T1000 (cell line): ENCODE measurements at places on chromosomes 13 and 19.
A peak's percentile ranks its signal among the peaks of the same experiment; 100 is the strongest.

GRCh38 chr13:90201202-90201601, 1146.3 kb upstream of the MIR17HG start:
- no peak for DNase-seq

GRCh38 chr19:5131506-5132205, 162.7 kb downstream of the KDM4B start:
- DNase-seq: no peak

DNA sequence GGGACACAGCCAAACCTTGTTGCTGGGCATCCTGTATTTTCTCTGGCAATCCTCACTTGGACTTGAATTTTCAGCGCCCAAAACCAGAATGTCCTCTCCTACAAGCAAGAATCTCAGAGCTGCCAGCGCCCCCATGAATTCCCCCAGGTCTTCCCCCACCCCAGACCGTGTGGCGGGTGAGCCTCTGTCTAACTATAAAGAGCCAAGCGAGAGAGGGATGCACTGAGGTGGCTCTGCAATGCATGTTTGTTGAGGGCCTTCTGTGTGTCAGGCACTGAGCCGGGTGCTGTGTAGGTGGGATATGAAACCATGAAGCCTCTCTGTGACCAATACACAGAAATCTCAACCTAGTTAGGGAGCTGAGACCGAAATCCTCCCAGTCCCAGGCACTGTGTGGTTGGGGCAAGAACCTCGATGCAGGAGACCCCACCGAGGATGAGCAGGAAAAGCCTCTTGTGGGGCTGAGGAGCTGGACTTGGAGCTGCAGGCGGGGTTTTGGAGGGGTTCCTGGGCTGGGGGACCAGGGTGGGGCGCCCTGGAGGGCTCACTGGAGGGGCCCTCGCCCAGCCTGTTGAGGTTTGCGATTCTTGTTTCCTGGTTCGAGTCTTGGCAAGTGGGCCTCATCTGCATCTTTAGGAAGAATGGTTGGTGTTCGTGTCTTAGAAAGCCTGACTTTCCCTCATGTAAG, 12.4 kb upstream of the PROZ start:
- no peak for DNase-seq

GRCh38 chr19:28218728-28219127, 994.2 kb downstream of the UQCRFS1 start:
- DNase-seq: no peak

GRCh38 chr19:35590875-35591274, 4.9 kb downstream of the PMIS2 start:
- no peak for DNase-seq

GRCh38 chr19:18414504-18415177, 4.6 kb upstream of the SSBP4 start:
- DNase-seq: no peak

- DNase-seq: no peak
These were observed 850 bp upstream of the CERS4 start for GRCh38 chr19:8208119-8208921.

- no peak for DNase-seq
These were observed 1078.9 kb downstream of the SLITRK1 start for GRCh38 chr13:82803341-82803740.

- no peak for DNase-seq
These were observed 44.8 kb downstream of the ING1 start for GRCh38 chr13:110758195-110758805.

DNA sequence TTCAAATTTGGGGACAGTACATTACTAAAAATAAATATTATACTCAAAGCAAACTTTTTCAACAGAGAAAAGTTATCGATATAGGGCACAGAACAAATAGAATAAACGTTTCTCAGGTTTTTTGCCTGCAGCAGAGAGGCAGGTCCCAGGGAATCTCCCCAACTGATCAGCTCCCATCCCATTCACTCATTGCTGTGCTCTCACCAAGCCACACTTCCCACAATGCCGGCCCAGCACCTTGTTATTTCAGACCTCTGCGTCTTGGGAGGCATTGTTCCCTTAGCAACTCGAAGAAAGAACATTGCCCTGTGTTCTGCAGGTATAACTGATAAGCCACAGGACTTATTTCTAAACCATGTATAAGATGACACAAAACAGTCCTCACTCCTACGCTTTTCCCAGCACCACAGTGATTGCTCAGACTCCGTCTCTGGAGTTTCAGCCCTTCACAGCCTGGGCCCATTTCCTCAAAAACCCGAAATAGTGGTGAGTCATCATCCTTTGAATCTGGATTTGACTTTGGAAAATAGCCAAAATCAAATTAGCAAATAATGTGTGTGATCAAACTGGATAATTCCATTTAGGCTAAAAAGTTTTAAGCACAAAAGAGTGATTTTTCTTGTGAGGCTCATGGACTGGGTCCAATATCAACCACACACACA, 100.4 kb downstream of the DCLK1 start:
- DNase-seq: no peak

GRCh38 chr13:67408798-67409197, 178.7 kb upstream of the PCDH9 start:
- DNase-seq: no peak

GRCh38 chr19:39139305-39139874, 13.8 kb downstream of the PAK4 start:
- DNase-seq: no peak

DNA sequence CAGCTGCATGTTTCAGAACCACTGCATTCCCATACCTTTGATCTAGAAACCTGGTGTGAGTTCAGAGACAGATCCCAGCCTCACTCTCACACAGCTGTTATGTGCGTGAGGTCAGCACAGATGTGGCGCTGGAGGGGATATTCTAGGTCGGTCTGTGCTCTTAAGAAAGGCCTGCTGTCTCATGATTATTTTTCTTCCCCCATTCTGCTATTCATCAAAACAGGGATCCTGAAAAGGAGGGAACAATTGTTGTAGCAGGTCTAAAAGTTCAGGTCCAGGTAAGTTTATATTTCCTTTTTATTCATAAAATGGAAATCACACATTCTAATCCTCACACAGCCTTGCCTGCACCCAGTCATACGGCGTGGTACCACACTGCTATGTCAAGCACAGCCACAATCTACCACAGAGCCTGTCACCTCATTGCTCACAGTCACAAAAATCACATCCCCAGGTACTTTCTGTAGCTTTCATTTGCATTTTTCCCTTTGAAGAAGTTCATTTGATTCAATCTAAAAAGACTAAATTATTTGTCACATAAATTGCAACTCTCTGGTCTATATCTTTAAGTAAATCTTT, 867 bp downstream of the ZNF546 start:
- DNase-seq: no peak

DNA sequence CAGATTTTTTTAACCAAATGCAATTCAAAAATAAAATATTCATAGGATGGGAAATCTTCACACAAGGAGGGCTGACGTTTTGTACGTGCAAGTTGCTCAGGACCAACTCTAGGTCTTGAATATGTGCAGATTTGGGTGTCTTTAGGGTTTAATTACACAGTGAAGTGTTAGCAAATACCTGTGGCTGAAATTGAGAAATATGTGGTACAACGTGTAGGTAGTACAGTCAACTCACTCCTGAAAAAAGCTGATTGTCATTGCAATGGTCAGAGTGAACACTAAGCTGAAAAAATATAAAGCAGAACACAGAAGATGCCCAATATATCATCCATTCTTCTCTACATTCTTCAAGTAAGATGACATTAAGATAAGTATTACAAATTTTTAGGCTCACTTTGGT, 314.3 kb downstream of the SLITRK1 start:
- DNase-seq: no peak

GRCh38 chr19:10088949-10089554, 2.9 kb downstream of the SHFL start:
- no peak for DNase-seq

DNA sequence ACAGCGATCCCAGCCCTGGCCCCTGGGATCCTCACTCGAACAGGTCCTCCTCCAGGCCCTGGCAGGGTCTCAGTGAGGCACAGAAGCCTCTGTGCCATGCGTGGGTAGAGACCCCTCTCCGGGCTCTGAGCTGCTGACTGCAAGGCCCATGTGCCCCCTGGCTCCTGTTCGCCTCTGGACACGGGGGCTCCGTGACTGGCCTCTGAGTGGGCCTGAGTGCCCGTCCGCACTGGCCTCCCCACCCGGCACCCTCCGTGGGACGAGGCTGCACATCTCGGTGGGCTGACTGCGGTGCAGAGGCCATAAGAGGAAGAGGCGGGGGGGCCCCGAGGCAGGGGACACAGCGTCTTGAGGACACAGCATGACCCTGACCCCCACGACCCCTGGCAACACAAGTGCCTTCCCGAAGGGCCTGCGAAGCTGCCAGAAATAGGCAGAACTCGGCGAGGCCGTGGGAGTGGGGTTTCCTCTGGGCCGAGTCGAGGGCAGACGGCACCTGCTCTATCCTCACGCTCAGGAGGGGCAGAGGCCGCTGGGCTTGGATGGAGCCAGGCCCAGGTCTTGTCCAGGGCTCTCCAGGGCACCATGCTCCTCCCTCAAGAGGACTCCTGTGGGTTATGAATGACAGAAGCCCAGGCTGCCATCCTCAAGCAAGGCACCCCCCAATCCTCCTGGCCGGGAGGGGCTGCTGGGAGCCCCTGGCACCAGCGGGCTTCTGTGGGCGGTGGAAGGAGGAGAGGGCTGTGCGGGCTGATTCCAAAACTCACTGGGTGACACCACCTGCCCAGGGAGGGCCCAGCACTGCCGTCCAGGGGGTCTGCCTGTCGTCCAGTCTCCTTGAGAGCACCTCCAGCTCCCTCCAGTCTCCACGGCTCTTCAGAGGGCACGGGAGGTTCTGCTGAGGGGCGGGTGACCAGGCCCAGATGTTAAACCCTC, 52.6 kb downstream of the RASA3 start:
- no peak for DNase-seq

DNA sequence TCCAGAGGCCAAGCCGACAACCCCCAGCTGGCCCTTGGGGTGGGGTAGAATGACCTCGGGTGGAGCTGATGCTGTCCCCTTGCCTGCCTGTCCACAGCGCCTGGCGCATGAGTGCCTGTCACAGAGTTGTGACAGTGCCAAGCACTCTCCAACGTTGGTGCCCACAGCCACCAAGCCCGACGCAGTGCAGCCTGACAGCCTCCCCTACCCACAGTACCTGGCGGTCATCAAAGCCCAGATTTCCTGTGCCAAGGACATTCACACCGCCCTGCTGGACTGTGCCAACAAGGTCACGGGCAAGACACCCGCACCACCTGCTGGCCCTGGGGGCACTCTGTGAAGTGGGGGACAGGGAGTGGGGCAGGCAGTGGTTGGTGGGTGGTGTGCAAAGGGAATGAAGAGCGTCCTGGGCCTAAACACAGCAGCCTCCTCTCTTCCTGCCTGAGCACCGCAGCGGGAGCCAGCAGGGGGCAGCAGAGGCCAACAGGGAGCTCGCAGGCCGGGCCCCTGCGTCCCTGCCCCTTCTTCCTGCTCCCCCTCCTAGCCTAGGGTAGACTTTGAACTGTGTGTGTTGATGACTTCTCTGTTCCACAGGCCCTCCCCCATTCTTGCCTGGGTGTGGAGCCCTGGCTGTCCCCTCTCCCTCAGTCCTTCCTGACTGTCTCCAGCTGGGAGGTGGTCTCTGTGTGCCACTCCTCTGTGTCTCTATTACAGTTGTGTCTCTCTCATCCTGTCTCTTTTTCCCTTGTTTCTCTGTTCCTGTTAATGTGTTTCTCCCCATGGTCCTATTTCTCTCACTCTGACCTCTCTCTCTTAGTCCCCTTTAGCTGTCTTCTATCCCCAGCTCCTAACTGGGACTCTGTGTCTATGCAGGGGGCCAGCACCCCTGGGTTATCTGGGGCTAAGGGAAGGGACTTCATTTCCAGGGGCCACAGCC, 6.5 kb downstream of the MED29 start:
- peak; percentile 81 for DNase-seq

GRCh38 chr13:113342820-113343691, 20.9 kb downstream of the GRTP1 start:
- no peak for DNase-seq

- peak; percentile 70 for DNase-seq
These were observed 82.9 kb upstream of the CACNA1A start for GRCh38 chr19:13588957-13589833.

DNA sequence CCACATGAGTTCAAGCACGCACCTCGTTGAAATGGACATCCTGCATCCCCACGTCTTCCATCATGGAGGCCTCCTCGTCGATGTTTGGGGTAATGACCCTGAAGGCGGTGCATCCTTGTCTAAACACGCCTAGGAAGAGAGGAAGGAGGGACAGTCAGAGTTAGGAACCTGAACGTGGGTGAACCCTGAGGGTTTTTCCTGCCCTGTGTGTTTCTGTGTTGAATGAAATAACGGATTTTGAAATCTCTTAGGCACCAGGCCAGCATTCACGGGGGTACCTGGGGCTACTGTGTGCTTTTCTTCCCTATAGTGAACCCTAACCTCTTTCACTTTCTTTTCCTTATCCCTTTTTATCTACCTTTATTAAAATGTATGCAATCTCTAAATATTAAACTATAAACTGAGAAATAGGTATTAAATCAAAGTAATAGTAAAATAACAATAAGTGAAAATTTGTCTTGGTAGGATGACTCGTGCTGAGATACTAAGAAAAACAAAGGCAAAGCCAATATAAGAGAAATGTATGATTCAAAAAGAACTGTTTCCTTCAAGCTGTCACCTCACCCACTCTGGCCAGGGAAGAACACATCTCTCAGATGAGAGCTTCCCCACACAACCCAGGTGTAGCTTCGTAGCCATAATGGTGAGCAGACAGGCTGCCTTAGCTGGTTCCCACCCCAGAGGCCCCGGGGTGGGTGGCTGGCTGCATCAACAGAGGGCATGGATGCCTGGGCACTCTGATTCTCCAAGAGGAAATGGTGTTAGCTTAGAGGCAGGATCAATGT, 72.1 kb upstream of the SLC15A1 start:
- no peak for DNase-seq

GRCh38 chr19:55441692-55442321, 1.3 kb downstream of the SHISA7 start:
- DNase-seq: no peak

- DNase-seq: no peak
These were observed 35.6 kb downstream of the BBC3 start for GRCh38 chr19:47195434-47195833.

DNA sequence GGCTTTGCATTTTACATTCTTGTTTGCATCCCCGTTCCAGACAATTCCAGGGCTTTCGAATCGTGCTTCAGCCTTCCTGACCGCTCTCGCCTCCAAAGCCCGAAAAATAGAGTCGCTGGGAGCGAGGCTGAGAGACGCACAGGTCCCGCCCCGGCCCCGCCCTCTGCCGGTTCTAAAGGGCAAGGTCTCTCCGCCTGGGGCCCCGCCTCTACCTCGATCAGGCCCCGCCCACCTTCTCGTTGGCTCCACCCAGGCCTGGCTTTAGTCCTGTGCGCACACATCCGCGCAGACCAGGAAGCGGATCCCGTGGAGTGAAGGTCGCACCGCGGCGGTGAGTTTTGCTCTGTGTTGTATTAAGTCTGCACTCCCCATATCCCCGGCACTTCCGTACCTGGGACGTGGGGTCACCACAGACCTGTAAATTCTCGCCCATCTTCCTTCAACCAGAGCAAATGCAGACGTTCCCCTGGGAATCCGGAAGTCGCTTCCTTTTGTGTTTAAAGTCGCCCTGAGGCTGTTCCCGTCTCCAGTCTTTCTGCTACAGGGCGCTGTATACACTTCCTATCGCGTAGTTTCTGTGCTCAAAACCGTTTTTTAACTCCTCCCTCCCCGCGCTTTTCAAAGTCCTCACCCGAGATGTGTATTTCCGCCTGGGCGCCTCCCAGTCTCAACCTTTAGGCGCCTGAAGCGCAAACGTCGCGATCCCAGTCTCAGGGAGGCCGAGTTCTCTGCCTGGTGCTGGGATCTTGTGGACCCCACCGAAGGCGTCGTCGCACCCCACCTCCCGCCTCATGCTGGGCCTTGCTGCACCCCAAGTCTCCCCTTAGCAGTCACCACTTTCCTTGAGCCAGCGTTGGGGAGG, at the start of gene ZNF701:
Gene ZNF701, plus strand, starts transcription at position 288 of the 862 bp plus-strand sequence. CDS start 3,861 bp downstream, outside the sequence.
- peak; percentile 93 for DNase-seq

- DNase-seq: no peak
These were observed 7.5 kb downstream of the ELAVL1 start for GRCh38 chr19:7997809-7998480.

GRCh38 chr13:114134944-114135610, 2.7 kb upstream of the RASA3 start:
- DNase-seq: no peak
